ENCODE measurements at places on chromosomes 4 and X.
A peak's percentile ranks its signal among the peaks of the same experiment; 100 is the strongest.

DNA sequence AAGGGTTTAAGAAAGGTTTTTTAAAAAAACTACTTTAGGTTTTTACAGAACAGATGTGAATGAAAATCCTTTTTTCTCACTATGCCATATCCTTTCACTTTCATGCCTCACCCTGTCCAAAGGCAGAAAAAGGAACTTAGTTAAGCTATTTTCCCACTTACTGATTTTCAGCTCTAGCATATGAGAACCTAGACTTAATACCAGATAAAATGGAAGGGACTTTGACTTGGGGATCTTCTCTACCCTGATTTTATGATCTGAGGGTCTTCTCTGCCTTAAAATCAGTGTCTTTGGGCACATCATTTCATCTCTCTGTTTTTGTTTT, 42.4 kb downstream of the FNIP2 start:
- no peak for DNase-seq

GRCh38 chr4:98728433-98728832, 70.0 kb upstream of the TSPAN5 start:
- DNase-seq, result no peak

DNA sequence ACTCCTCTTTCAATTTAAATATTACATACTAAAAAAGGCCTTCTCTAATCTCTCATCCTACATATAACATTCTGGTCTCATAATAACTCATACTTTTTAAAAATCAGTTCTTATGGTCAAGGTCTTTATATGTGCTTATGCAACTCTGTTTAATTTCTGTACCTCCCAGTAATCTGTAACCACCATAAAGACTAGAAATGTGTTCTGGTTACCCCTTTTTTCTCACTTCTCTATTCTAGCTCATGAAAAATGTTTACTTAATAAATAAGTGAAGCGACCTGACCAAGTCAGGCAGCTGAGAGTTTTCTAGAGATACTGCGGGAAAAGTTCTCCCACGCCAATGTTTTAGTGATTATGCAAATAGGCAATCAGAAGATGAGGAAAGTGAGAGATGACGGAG, 548.8 kb upstream of the FAM241A start:
- no peak for DNase-seq

DNA sequence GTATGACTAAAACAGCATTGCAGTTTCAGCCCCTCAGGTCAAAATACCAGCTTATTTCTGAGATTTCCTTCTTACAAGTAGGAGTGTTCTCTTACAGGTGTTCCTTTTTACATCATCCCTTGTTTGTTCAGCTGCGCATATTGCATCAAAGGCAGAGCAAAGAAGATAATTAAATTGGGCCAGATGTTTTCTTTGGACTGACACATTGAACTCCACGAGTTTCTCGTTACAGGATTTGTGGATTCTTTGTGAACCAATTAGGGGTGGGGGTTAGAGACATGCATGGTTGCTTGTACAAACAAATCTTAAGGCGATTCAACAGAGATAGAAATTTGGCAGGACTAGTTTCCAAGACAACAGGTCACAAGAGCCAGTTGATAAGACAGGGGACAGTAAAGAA, 95.7 kb downstream of the SPANXN4 start:
- DNase-seq, result no peak

DNA sequence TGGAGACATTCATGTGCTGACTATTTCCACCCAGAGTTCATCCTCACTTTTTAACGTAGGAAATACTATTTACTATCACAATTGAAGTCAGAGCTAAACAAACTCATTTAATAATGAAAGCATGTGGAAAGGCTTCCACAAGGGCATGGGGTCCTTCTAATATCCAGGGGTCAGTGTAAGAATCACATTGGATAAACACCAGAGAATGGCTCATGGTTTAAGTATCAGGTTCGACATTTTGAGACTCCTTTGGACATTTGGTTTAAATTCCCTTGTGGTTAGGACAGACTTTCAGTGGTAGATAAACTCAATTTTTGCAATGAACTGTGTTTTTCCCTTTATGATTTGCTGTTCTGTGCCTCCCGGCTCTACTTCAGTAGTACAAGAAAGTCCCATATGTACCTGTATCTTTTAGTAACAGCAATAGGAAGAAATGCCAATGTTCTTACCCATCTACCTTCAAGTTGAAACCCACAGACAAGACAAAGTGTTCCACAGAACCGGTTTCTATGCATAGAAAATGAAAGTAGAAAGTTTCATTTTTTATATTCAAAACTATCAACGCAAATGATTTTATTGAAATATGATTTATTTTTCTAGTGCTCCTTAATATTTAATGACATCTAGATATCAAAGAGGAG, 589.0 kb upstream of the FAM241A start:
- DNase-seq, result no peak

GRCh38 chr4:42570221-42570620, 86.7 kb downstream of the ATP8A1 start:
- DNase-seq, result no peak

DNA sequence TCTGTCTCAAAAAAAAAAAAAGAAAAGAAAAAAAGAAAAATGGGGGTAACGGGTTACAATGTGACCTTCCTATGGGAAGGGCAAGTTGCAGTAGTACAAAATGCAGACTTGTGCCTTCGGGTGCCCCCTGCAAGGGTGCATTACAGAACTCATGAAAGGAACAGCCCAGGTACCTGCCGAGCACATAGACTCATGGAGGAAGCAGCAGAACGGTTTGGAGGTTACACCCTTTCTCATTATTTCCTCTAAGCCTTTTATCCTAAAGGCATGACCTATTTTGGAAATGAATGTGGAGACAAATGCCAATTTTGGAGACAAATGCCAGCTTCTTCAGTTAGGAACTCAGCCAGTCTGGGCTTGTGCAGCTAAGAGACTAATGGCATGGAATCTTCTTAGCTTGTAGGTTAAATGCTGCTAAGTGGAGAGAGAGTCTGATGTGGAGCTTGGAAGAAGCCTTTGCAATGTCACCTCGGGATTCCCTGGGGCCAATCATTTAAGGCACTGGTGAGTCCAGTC, 44.1 kb upstream of the PRKX start:
- no peak for DNase-seq

DNA sequence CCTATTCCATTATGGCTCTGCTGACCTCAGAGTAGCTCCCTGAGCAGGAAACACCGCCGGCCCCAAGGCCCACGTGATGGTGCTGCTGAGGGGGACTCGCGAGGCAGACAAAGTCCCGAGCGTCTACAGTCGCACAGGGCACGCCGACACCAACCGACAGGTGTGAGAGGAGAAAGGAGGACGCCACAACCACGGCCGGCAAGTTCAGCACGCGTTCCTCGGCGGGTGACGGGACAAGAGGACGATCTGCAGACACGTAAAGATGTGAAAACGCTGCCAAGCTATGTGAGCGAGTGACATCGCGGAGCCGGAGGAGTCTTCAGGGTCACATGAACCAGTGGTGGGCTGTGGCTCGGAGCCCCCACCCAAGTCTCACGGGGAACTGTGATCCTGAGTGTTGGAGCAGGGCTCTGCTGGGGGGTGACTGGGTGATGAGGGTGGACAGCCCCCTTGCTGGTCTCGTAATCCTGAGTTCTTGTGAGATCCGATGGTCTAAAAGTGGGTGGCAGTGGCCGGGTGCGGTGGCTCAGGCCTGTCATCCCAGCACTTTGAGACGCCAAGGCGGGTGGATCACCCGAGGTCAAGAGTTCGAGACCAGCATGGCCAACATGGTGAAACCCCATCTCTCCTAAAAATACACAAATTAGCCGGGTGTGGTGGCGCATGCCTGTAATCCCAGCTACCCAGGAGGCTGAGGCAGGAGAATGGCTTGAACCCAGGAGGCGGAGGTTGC, 34.0 kb downstream of the PPP2R3B start:
- peak; percentile 16 for DNase-seq

- no peak for DNase-seq
Measured at GRCh38 chrX:12867685-12868084, 813 bp downstream of the TLR7 start.

GRCh38 chrX:20066968-20067708, 49.6 kb downstream of the MAP7D2 start:
- no peak for DNase-seq

DNA sequence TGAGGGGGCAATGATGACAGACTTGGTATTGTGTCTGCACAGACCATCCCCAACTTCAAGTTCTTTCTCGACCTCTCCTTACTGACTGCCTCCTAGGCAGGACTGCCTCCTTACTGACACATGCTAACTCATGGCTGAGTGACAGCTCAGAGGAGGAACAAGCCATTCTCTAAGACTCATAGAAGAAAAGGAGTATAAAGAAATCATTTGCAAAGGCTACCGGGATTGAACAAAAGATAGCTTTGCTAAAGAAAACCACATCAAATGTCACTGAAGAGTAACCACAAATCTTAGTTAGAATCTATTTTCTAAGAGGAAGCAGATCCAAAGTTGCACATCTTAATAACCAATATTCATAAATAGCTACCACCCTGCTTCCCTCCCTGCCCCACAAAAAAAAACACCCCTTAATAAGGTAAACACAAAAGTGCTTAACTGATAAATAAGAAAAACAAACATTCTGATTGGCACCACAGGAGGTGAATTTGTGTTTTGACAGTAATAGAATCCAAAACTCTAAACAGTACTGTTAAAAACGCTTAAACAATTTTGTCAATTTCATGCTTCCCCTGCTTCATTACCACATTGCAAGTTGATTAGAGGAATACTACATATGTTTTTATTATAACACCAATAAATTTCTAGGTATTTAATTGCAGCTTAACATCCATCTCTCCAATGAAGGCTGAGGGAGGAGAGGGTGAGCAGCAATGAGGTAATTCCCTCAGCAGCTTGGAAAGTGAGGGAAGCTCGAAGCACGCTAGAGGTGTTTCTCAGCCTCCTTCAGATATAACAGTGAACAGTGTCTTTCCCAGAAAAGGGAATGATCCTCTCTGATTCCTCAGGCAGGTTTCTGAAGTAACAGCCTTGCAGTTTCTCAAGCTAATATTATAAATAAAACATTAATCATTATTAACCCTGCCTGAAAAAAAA, 160.0 kb downstream of the HNRNPD start:
- no peak for DNase-seq

DNA sequence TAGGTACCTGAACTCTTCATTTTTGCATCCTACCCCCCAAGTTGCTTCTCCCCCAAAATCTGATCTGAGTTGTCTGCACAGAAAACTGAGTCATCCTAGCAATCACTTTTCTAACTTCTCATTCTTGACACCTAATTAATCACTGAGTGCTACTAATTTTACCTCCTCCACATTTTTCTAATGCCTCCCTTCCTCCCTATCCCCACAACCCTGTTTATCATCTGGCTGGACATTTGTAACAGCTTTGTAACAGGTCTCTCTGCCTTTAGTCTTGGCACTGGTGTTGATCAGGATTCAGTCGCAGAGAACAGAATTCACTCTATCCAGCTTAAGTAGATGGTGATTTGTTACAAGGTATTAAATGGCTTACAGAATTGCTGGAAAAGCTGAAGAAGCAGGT, 303.9 kb upstream of the GATB start:
- no peak for DNase-seq

- DNase-seq, result no peak
Measured at GRCh38 chr4:123528501-123529277, 132.1 kb downstream of the SPRY1 start.

GRCh38 chr4:108166441-108167315, 2.1 kb downstream of the LEF1 start:
- no peak for DNase-seq

DNA sequence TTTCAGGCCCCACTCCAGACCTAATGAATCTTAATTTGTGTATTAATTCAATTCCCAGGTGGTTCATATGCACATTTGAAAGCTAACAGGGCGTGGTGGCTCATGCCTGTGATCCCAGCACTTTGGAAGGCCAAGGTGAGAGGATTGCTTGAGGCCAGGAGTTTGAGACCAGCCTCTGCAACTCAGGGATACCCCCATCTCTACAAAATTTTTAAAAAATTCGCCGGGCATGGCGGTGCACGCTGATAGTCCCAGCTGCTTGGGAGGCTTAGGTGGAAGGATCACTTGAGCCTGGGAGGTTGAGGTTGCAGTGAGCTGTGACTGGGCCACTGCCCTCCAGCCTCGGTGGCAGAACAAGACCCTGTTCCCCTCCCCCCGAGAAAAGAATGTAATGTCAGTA, 31.2 kb downstream of the ADD1 start:
- DNase-seq, result no peak

- DNase-seq, result no peak
Measured at GRCh38 chr4:172035562-172035961, 222.4 kb downstream of the GALNTL6 start.

- DNase-seq, result no peak
Measured at GRCh38 chr4:151356510-151356909, 31.1 kb upstream of the SH3D19 start.

GRCh38 chrX:11311706-11312105, 18.5 kb downstream of the AMELX start:
- no peak for DNase-seq

- no peak for DNase-seq
Measured at GRCh38 chrX:16451334-16451733, 198.6 kb upstream of the S100G start.

DNA sequence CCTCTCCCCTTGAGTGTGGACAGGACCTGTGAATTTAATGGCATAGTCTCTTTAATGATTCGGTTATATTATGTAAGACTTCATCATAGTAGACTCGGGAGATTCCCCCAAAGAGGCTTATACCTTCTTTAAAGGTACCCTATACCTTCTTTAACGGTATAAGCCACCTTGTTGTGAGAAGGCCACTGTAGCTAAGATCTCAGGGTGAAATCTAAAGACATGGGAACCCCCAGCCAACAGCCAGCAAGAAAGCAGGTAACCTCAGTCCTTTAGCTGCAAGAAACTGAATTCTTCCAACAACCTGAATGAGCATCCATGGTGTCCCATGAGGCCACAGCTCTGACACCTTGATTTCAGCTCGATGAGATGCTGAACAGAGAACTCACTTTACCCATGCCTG, 931 bp downstream of the DDX60 start:
- no peak for DNase-seq

DNA sequence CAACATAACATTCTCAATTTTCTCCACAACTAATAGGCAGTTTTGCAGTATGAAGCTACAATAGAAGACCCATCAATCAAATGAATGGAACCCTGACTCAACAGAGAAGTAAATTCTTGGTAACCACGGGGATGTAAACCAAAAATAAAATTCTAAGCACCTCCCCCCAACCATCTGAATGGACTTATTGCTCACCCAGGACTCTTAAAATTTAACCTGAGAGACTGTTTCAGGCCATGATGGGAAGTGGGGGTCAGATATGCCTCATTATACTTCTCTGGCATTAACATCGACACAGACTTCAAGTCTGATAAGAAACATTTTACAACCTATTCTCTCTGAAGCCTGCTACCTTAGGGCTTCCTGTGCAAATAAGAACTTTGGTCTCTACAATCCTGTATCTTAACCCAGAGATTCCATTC, 620.9 kb downstream of the TLL1 start:
- DNase-seq, result no peak

All from right lobe of liver (tissue), 6 donors.